ENCODE measurements at places on chromosomes 6 and 20.

DNA sequence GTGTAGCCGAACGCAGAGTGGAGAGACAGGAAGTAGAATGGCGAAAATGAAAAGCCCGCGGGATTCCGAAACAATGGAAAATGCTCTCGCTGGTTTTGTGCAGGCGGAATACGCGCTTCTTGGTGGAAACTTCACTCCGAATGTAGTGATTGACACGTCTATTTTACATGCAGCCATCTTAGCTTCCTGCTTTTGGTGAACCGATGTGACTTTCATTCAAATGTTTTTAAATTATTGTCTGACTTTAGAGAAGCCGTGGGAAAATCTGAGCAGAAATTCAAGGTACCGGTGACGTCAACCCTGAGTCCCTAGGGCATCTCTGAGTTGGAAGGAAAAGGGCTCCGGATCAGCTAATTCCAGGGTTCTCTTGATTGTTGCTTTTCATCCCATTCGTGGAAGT lies 11.4 kb downstream of the GPX5 start:
- no peak for DNase-seq

DNA sequence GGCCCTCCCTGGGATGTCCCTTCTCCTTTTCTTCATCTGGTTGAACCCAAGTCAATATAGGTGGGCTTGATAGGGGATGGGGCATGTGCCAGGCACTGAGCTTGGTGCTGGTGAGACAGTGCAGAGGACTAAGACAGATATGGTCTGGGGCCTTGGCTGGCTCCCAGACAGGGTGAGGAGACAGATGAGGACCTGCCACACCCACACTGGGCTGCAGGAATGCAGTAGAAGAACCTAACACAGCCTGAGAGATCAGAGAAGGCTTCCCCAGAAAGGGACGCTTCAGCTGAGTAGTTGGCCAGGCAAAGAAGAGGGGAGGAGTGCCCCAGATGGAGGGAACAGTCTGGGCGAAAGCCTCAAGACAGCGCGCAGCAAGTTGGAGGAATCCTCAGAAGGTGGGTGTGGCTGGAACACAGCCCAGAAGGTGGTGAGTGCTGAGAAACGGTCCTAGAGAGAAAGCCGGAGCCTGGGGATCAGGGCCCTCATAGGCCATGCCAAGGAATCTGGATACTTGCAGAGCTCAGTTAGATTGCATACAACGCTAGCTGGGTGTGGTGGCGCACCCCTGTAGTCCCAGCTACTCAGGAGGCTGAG lies 26.4 kb downstream of the CD40 start:
- DNase-seq: no peak

GRCh38 chr6:83613378-83613777 lies 95.5 kb downstream of the SNAP91 start:
- DNase-seq: no peak

- DNase-seq: no peak
Measured at GRCh38 chr6:31683591-31683990, 2.7 kb upstream of the LY6G5C start.

- no peak for DNase-seq
Measured at GRCh38 chr6:41722969-41723529, 12.4 kb downstream of the TFEB start.

DNA sequence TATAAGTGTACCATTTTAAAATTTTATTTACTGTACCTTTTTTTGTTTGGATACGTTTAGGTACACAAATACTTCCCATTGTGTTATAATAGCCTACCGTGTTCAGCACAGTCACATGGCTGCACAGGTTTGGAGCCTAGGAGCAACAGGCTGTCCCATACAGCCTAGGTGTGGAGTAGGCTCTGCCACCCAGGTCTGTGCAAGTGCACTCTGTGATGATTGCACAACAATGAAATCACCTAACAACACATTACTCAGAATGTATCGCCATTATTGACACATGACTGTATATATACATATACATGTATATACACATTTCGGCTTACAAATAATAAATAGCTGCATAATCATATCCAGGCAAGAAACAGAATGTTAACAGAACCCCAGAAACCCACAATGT lies 15.4 kb downstream of the SERAC1 start:
- no peak for DNase-seq

DNA sequence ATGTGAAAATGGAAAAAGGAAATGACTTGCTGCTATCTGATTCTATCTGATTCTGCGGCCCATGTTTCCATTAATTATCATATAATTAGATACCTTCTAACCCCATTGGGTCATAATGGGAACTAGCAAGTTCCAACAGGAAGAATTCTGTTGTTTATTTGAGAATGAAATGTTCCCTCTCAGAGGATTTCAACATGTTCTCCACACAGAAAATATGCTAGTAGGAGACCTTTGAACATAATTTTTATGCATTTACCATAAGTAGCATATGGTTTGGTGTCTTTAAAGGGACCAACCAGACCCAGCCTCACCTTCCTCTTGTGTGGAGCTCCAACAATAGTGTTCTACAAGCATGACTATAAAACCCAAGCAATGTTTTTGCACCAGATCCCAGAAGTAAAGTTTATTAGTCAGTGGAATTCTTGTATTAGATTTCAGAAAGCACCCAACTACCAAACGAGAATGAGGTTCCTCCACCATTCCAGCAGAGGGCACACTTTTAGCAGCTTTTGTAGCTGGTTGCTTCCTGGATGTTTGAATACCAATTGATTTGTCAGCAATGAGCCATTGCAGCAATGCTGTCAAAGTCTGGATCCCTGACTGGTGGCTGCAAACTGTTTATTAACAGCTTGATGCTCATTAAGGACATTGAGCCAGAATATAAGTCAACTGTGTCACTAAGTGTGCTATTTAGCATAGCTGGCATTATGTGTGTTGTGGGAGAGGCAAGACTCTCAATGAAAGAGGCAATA lies 143.6 kb upstream of the GJE1 start:
- peak; percentile 62 for DNase-seq

- DNase-seq: no peak
Measured at GRCh38 chr6:45892696-45893245, 122.9 kb downstream of the CLIC5 start.

DNA sequence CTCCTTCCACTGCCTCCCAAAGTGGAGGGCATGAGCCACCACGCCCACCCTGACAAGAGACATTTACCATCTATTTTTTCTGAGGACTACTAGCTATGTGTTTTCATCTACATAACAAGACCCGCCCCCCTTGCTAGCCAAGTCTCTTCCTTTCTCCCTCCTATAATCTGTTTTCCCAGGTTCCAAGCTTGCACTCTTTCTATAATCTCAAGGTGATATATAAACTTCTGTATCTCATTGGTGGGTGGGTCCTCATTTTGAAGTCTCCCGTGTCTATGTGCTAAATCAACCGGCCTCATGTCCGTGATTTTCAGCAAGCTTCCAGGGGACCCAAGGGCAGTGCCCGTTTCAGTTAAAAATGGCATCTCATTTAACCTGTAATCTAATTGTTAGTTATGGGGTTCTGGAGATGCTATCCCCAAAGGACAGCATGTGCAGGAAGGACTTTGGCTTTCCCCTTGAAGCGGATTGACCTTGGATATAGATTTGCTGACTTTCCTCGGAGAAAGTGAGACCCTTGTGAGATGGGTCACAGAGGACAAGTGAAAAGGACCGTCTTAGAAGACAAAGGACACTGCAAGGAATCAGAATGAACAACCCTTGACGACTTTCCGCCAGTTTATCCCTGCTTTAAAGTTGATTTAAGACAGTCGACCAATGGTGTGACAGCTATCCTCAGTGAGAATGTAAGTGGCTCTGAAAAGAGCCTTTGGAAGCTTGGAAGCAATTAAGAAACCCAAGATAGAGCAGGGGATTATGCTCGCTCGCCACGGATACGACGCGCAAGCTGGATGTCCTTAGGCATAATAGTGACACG lies 22.4 kb downstream of the OR2B2 start:
- no peak for DNase-seq

- peak; percentile 58 for DNase-seq
Measured at GRCh38 chr6:170283212-170284081, 7.4 kb downstream of the DLL1 start.

- DNase-seq: no peak
Measured at GRCh38 chr6:53418288-53418687, 69.5 kb upstream of the ELOVL5 start.

GRCh38 chr6:37971266-37971665 lies 151.7 kb downstream of the ZFAND3 start:
- no peak for DNase-seq
